KBM-7 (cell line): ENCODE measurements at places on chromosomes 11 and 22.

DNA sequence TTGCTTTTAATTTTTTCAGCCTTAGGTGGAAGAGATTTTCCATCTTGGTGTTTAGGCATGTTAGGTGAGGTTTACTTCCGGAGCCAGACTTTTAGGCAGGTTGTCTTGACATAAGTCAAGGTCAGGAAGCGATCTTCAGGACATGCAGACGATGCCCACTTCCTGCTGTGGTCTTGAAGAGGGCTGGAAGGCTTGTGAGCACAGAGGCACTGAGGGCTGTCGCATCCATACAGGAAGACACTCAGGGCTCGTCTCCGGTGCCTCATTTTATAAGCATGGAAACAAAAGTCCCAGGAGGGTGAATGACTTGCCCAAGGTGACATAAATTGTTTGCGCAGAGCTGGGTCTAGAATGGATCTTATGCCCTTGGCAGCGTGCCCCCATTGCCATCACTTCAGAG is 30.8 kb downstream of the MARK2 start:
- peak; percentile 64 for DNase-seq

DNA sequence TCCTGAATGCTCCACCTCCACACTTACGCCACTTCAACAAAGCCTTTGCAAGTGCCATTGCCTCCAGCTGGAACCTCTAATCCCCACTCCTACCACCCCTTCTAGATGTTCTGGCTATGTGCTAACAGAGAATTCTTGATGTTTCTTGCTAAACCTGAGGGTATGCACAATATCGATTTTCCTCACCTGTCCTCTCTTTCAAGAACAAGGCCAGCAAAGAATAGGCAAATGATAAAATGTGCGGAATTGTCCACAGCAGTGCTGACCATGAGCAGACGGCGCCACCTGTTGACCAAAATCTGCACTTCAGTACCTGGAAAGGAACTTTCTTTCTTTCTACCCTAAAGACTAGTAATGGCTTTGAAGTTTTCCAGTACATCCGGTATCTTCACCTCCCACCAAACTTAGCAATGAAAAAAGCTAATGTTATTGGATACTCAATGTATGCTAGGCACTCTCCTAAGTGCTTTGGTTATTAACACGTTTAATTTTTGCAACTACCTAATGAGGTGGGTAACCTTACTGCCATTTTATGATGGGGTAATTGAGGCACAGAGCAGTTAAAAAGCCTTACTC is 3.4 kb downstream of the TIMM10 start:
- peak; percentile 73 for DNase-seq

DNA sequence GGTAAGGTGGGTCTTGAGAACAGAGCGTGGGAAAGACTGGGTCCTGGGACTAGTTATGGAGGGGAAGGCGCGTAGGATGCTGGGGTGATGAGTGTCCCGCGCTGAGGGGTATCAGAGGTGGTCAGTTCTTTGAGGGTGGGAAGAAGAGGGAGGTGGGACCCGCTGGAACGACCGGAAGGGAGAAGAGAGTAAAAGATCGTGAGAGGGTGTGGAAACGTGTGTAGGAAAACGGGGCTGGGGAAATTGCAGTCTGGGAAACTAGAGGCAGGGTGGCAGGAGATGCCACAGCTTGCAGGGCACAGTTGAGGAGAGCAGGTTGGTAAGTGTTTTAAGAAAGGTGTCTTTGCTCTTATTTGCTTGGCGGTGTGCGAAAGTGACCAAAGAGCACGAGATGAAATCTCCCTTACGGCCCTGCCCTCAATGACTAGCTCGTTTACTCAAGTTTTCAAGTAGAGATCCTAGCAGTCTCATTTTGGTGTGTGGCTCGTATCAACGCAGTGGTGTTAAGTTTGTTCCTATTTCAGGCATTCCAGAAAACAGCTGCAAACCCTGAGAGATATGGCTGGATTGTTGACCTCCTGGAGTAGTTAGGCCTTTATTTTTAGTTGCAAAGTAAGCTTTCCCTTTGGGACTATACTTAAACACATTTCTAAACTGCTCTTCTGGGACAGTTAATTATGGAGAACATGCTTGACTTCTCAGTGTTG is 615 bp downstream of the STT3A start:
- peak; percentile 39 for DNase-seq

GRCh38 chr11:91800208-91800914 is 424.3 kb upstream of the FAT3 start:
- no peak for DNase-seq

DNA sequence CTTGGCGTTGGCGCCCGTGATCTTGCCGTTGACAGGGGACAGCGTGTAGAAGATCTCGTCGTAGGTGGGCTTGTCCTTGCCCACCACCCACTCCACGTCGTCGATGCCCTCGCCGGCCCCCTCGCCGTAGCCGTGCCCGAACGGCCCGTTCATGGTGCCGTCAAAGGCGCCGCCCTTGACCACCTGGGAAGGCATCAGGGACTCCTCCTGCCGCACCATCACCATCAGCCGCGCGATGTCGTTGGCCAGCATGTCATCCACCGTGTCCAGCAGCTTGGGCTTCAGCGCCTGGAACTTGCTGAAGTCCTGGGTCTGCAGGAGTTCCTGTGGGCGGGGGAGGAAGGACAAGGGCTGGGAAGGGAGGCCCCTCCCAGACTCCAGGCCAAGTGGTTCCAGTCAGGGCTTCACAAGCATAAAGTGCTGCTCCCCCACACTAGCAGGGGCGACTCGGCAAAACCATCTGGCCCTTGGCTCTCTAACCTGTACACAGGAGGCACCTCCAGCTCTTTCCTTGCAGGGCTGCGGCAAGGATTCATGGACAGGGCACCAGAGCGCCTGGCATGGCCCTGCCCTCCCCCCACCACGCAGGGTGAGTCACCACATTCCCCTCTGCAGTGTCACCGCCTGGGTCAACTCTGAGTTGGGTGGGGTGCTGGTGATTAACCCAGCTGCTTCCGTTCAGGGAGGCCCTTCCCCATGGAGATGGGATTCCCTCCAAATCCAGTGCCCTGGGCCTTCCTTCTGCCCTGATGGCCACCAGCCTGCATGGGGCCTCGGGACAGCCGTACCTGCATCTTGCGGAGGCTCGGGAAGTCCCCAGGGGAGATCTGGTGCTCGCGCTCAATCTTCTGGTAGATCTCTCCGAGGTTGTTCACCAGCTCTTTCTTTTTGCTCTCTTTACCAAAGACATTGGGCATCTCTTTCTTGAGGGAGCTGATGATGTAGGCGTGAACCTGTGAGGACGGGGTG is 10.4 kb upstream of the CDC42BPG start:
- no peak for DNase-seq

- DNase-seq, result no peak
These were observed 4.4 kb downstream of the NCAM1 start for GRCh38 chr11:112965656-112966055.

- DNase-seq, result no peak
These were observed 29.9 kb upstream of the TH start for GRCh38 chr11:2201542-2201941.

GRCh38 chr22:22880645-22881044 is 7.0 kb upstream of the IGLL5 start:
- DNase-seq, result no peak

DNA sequence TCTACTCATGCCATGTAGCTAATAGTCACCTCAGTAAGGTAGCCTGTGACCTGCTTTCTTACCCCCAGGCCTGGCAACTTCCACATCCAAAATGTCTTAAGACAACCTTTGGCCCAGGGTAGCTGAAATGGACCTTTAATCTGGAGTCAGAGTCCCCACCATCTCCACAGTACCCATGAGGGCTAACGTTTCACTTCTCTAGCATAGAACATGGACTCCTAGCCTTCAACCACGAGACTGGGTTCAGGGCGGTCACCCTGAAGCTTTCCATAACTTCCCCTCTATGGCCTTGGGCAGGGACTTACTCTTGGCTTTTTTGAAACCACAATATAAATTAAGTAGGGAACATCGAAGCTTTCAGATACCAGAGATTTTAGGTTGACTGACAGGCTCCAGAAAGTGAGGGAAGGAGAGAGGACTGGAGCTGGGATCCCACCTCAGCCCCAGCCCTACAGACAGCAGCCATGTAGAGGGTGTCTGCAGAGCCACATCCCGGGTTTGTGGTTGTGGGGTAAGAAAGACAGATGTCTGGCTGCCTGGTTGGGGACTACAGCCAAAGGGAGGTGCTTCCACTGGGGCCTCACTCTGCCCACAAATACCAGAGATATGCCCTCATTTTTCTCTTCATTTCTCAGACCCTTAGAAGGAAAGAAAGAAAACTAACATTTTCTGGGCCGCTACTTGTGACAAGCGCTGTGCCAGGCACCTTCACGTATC is 2.6 kb downstream of the TBC1D10A start:
- no peak for DNase-seq

DNA sequence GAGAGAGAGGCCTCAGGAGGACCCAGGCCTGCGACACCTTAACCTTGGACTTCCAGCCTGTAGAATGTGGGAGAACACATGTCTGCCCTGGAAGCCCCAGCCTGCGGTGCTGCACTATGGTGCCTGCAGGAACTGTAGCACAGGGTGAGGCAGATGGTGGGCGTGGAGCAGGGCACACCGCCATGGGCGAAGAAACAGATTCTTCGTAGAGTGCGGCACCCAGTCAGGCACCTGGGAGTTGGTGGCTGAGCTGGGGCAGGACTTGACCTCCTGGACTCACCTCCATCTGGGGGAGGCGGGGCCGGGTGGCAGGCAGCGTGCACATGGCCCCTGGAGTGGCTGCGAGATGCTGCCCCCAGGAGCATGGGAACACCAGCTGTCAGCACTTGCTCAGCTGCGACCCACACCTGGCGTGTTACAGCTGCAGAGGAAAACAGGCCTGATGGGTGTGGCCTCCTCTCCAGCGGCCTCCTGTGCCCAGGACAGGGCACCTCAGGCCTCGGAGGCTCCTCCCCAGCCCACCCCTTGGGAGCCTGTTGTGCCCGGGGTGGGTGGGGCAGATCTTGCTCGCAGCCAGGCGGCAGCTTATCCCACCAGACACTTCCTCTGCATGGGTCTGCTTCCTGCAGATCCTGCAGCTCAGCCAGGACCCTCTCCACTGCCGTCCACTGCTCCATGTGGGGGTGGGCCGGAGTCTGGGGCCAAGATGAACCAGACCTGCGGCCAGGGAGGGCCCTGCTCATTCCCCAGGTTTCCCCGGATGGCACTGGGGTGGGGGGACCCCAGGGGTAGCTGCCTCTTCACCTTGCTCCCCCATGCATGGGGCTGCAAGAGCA is 80.4 kb downstream of the MYEOV start:
- DNase-seq, result no peak

DNA sequence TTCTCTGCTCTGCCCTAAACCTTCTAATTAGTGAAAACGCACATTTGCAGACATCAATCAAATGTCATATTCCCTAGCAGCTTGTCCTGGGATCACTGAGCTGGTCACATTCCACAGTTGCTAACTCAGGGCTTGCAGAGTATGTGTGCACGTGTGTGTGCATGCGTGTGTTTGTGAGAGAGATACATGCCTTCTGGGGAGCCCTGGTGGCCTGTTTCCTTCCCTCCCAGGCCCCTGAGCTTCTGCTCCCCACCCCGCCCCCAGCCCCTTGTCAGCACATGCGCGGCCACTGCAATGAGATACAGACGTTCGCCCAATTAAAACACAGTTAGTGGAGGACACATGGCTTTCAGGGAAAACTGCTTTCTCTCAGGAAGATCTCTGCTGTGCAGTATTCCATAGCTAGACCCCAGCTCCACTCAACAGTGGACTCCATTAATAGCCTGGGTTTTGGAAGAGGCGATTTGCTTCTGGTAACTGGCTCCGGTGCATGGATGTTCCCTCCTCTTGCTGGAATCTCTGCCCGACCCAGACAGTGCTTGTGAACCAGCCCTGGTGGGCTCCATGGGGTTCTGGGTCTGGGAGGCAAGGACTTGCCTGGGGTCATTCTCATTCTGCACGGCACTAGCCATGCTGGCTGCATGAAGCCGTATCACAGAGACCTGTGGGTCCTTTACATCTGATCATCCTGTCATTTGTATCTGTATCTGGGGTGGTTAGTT is 17.7 kb downstream of the LRP5 start:
- no peak for DNase-seq

GRCh38 chr11:32224580-32224979 is 133.7 kb downstream of the RCN1 start:
- no peak for DNase-seq

GRCh38 chr11:19241260-19242178 is 774 bp upstream of the E2F8 start:
- DNase-seq, result peak; percentile 63

DNA sequence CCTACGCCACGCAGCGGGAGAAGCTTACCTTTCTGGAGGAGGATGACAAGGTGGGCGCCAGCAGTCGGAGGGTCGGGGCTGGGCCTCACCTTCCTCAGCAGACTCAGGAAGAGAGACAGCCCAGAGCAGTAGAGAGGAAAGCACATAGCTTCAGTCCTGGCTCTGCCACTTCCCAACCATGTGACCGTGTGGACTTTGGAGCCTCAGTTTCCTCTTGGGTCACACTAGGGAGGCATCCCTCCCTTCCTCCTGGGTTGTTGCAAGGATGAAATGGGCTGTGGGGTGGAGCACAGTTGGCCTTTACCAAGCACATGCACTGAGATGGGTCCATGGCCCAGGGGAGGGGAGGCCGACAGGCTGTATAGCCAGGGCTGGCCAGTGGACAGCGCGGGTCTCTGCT is 12.9 kb downstream of the DPP3 start:
- DNase-seq, result no peak

DNA sequence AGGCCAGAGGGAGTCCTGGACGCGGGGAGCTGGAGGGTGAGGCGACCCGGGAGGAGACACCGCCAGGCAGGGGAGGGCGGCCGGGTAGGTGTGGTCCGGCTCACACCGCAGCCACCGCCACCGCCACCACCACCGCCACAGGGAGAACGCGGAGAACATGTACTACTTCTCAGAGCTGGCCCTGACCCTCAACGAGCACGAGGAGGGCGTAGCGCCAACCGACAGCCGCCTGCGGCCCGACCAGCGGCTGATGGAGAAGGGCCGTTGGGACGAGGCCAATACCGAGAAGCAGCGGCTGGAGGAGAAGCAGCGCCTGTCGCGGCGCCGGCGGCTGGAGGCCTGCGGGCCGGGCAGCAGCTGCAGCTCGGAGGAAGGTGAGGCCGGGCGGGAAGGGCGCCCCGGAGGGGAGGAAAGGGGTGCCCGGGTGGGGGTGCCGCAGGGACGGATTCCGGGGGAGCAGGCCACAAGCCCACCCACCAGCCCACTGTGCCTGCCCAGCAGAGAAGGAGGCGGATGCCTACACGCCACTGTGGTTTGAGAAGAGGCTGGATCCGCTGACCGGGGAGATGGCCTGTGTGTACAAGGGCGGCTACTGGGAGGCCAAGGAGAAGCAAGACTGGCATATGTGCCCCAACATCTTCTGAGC is 62.8 kb downstream of the MORC2 start:
- no peak for DNase-seq

GRCh38 chr22:45582236-45582954 is 79.7 kb downstream of the FBLN1 start:
- no peak for DNase-seq
